ENCODE measurements at places on chromosomes 5 and 9. TPM values are rescaled to one million over a fixed set of nuclear protein-coding genes. Genes with fewer than 3 reads are reported as not detected.

GARIN3 gene
- total RNA-seq, result not detected

- peak overlapping the region; percentile 53 for H3K27ac ChIP-seq
- no peak overlapping the region for H3K4me3 ChIP-seq
- peaks cover 41% of the 10 kb centered on the region for H3K4me1 ChIP-seq
- H3K27me3 ChIP-seq, result no peaks in the 10 kb centered on the region
- peak; percentile 72 for DNase-seq
- peaks cover 41% of the 10 kb centered on the region for H3K36me3 ChIP-seq
Measured at GRCh38 chr9:75083188-75083970, 4.6 kb downstream of the NMRK1 start.

DNA sequence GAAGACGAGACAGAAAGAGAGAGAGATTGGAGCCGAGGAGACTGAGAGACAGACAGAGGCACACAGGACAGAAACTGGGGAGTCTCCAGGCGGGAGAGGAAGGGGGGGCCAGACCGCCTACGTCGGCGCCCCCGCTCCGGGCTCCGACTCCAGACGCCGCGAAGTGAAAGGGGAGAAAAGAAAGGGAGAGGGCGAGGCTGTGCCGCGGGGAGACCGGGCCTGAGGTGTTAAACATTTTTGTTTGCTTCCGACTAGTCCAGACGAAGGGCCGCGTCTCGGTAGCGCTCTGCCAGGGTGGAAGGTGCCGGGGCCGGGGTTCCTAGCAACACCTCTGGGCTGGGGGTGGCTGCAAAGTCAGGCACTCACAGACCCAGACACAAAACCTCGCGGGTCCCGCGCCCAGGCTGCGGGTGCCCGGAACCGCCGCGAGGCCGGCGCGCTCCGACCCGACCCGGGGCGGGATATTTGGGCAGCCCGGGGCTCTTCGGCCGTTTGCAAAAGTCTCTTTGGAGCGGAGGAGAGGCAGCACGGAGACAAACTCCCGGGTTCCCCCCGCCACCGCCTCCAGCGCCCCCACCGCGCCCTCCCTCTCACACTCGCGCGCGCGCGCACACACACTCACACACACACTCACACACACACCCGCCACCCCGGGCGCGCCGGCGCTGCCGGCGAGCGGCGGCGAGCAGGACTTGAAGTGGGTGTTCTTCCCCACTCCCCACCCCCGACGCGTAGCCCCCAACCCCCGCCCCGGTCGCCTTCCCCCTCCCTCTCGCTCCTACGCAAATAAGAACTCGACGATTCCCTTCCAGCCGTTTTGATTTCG is 626 bp upstream of the FST start:
- no peaks in the 10 kb centered on the region for H3K27me3 ChIP-seq
- H3K4me3 ChIP-seq, result peak overlapping the region; percentile 78
- H3K36me3 ChIP-seq, result no peaks in the 10 kb centered on the region

LCN10 gene
- total RNA-seq, result 2.5 TPM

SLF1 gene
- 6.1 TPM for total RNA-seq

SOHLH1 gene
- total RNA-seq, result not detected

DNA sequence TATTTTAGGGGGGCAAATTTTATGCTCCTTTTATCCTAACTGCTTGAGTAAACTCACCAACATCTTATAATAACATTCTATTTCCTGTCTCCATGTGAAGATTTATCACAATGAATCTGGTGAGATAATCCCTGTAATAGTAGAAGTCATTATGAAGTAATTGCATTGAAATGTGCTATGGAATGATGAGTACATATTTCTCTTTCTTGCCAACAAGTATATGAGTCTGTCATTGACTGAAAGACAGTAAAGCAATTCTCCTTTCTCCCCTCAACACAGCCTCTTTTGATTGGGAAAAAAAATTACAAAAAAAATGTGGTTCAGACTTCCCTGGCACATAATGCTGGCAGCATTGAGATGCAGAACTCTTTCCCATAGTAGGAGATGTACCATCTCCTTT is 459.2 kb upstream of the RGMB start:
- H3K27ac ChIP-seq, result no peak overlapping the region
- no peak overlapping the region for H3K4me3 ChIP-seq
- H3K36me3 ChIP-seq, result no peaks in the 10 kb centered on the region
- no peak for DNase-seq

- H3K27me3 ChIP-seq, result no peaks in the 10 kb centered on the region
- H3K4me3 ChIP-seq, result no peak overlapping the region
- H3K4me1 ChIP-seq, result peaks cover 15% of the 10 kb centered on the region
- no peaks in the 10 kb centered on the region for H3K36me3 ChIP-seq
- DNase-seq, result no peak
Measured at GRCh38 chr5:57492632-57493031, 10.0 kb upstream of the ACTBL2 start.

- H3K36me3 ChIP-seq, result no peaks in the 10 kb centered on the region
- no peak overlapping the region for H3K4me3 ChIP-seq
- H3K4me1 ChIP-seq, result peaks cover 8% of the 10 kb centered on the region
- no peaks in the 10 kb centered on the region for H3K27me3 ChIP-seq
Measured at GRCh38 chr9:77679088-77679487, 31.0 kb upstream of the GNA14 start.

DNA sequence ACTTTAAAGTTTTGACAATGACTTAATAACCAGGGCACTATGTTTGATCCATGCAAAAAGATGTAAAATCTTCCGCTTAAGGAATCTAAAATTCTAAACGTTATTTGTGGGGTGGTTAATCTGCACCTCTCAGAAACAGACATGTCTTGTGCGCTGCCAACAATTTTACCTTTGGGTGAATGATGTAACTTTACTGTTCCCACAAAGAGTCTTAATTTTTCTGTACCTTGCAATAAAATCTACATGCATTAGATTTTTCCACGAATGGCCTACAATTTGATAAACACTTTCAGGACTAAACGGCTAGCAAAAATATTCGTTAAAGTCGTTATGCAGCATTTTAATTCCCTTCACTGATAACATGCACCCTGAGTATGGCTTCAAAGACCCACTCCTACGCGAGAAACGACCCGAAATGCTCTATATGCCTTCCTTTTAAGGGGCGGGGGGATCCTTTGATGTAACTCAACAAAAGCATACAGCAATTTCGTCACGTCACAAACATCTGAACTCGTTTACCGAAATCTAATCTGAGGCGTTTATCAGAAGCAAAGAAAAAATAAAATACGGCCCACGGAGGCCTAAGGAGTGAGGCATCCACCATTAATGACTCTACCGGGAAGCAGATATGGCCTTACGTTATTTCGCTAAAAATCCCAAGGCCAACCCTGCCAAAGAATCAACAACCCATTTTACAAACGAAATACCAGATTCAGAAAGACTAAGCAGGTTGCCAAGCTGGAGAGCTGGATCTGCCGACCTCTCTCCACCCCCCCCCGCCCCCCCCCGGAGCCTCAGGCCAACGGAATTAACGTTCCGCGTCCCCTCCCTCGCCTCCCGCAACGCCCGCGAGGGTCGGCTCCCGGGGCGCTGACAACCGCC is 621 bp downstream of the AK6 start:
- no peaks in the 10 kb centered on the region for H3K27me3 ChIP-seq
- DNase-seq, result no peak
- H3K4me1 ChIP-seq, result peaks cover 31% of the 10 kb centered on the region
- H3K4me3 ChIP-seq, result peak overlapping the region; percentile 87
- peak overlapping the region; percentile 99 for H3K27ac ChIP-seq
- H3K36me3 ChIP-seq, result peaks cover 38% of the 10 kb centered on the region

- H3K4me1 ChIP-seq, result peaks cover 31% of the 10 kb centered on the region
- H3K27me3 ChIP-seq, result no peaks in the 10 kb centered on the region
- H3K27ac ChIP-seq, result peak overlapping the region; percentile 79
- peak; percentile 58 for DNase-seq
- H3K4me3 ChIP-seq, result no peak overlapping the region
- H3K36me3 ChIP-seq, result no peaks in the 10 kb centered on the region
Measured at GRCh38 chr5:159878988-159879471, 37.3 kb upstream of the ADRA1B start.

RNF208 gene
- 5.8 TPM for total RNA-seq

DNA sequence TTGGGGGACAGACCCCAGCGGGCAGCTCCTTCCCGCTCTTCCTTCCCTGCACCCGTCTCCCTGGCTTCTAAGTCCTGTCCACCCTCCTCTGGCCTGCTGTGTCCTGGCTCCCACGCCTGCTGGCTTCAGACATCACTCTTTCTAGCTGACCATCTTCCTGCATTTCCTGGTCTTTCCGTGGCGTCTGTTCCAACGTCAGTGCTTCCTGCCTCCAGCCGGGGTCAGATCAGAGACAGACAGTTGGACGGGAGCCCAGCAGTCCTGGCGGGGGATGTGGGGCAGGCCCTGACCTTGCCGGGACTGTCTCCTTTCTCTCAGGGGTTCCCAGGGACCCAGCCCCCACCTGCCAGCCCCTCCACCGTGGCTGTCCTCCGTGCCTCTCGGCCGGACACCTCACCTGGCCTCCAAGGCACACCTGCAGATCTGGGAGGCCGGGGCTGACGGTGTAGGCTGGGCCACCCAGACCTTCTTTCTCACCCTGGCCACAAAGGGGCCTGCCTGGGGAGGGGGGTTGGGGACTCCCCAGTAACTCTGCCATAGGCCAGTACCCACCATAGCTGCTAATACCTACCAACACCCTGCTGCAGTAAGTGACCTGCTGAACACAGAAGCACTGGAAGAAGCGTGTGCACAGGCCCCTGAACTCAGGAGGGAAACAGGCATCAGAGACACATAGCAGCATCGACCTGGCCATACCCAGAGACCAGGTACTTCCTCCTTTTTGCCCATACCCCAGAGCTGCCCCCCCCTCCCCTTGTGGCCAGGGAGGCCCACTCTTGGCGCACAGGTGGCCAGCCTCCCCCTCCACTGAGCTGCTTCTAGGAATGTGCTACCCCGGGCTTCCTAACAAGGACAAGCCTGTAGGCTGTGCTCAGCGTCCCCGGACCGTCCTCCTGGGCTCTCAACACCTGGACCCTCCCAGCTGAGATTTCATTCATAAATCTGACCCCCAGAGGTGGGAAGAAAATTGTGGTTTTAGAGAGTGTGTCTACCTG is 5.1 kb downstream of the NRARP start:
- H3K27ac ChIP-seq, result peak overlapping the region; percentile 81
- H3K27me3 ChIP-seq, result peaks cover 54% of the 10 kb centered on the region
- peak overlapping the region; percentile 51 for H3K4me3 ChIP-seq
- H3K4me1 ChIP-seq, result peaks cover 37% of the 10 kb centered on the region
- no peak for DNase-seq

- DNase-seq, result no peak
- peaks cover 47% of the 10 kb centered on the region for H3K4me1 ChIP-seq
- H3K36me3 ChIP-seq, result no peaks in the 10 kb centered on the region
- no peaks in the 10 kb centered on the region for H3K27me3 ChIP-seq
Measured at GRCh38 chr5:395921-396530, 47.0 kb upstream of the EXOC3 start.

DNA sequence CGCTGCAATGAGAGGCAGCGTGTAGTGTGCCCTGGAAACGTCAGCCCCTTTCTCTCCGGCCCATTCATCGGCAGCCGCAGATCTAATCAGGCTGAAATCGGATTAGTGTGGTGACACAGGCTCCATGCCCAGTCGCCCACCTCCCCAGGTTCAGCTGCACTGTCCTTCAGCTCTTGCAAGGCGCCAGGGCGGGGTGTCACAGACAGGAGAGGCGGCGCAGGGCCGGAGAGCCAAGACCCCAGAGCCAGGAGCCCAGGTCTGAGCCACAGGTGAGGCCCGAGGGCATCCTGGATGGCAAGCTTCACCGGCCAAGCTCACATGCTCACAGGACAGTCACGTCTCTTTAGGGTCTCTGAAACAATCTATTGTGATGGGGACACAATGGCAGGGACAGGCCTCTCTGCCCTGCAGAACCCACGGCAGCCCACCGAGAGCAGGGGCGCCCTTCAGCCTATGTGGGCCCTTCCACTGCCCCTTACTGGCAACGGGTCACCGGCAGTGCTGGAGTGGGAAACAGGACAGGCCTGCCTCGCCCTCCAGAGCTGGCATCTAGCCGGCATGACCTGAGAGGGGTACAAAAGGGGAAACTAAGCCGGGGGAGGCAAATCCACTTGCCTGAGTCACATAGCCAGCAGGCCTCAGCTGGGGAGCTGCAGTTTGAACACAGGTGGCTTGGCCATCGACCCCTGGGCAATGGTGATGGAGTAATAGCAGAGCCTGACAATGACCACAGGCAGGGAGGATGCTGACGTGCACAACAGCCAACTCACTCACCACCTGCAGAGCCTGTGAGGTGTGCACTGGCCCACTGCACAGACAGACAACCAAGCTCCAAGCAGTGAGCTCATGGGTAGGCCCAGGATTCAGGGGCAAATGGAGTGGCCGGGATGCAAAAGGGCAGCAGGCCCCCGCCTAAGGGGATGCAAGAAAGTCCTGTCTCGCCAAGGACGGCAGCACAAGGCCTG is 48.1 kb downstream of the VAV2 start:
- peaks cover 23% of the 10 kb centered on the region for H3K4me1 ChIP-seq
- no peaks in the 10 kb centered on the region for H3K36me3 ChIP-seq
- peak; percentile 36 for DNase-seq

TEX48 gene
- total RNA-seq, result not detected

CCDC183 gene
- total RNA-seq, result 3.7 TPM

DNA sequence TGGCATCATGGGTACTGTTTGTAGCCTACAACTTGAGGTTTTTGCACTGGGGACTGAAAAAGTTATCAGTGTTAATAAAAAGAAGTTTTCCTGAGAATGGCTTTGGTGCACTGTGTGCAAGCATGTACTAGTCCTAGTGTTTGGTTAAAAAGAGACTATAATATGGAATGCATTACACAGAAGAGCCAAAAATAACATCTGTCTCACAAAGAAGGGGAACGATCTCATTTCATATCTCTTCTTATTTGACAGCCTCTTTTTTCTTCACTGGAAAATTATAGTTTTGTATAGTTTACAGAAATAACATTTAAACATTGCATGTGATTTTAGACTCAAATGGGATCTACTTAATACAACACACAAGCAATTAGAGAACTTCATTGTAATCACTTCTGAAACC is 127.0 kb upstream of the GDNF start:
- no peaks in the 10 kb centered on the region for H3K4me1 ChIP-seq
- H3K36me3 ChIP-seq, result no peaks in the 10 kb centered on the region
- no peak overlapping the region for H3K4me3 ChIP-seq
- H3K27ac ChIP-seq, result no peak overlapping the region
- DNase-seq, result no peak

DNA sequence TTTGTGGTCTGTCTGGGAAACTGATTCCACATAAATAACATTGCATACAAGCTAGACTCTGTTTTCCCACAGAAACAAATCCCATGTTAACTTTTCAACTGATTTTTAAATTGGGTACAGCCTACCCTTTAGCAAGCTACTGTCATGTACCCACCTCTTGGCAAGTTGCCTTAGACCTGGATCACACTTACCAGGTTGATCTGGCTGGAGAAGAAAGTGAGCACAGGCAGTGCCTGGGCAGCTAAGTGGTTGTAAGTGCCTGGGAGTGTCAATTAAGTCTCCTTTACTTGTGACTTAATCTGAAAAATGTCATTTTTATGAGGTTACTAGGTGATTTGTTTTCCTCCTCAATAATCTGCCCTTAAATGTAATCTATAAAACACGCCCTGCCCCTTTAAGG is 336.4 kb downstream of the ARL15 start:
- no peaks in the 10 kb centered on the region for H3K36me3 ChIP-seq
- H3K4me1 ChIP-seq, result no peaks in the 10 kb centered on the region

- no peak for DNase-seq
- H3K27me3 ChIP-seq, result peaks cover 20% of the 10 kb centered on the region
- no peaks in the 10 kb centered on the region for H3K36me3 ChIP-seq
- no peaks in the 10 kb centered on the region for H3K4me1 ChIP-seq
Measured at GRCh38 chr5:73393611-73394489, 54.7 kb downstream of the FOXD1 start.

DNM1 gene
- total RNA-seq, result 8.8 TPM

GRCh38 chr5:133459474-133460160 is 152.7 kb downstream of the FSTL4 start:
- DNase-seq, result no peak
- no peaks in the 10 kb centered on the region for H3K27me3 ChIP-seq
- H3K27ac ChIP-seq, result no peak overlapping the region
- H3K36me3 ChIP-seq, result no peaks in the 10 kb centered on the region
- H3K4me3 ChIP-seq, result no peak overlapping the region
